ENCODE measurements at places on chromosomes 13 and 19. TPM values are rescaled to one million over a fixed set of nuclear protein-coding genes. Genes with fewer than 3 reads are reported as not detected.

The ERICH6B gene
- total RNA-seq, result not detected

The ZNF433 gene
- total RNA-seq, result 0.25 TPM

The TEX26 gene
- not detected for total RNA-seq

The PSG1 gene
- not detected for total RNA-seq

The ATP8B3 gene
- total RNA-seq, result 22.5 TPM

The MCEMP1 gene
- not detected for total RNA-seq

The NLRP4 gene
- total RNA-seq, result not detected

The LILRB2 gene
- not detected for total RNA-seq

The CRLF1 gene
- not detected for total RNA-seq
